ENCODE measurements at places on chromosomes 16 and 17. TPM values are rescaled to one million over a fixed set of nuclear protein-coding genes. Genes with fewer than 3 reads are reported as not detected.
A peak's percentile ranks its signal among the peaks of the same experiment; 100 is the strongest.

ARHGAP44 gene
- 1.7 TPM for total RNA-seq

LHX1 gene
- not detected for total RNA-seq

GP1BA gene
- total RNA-seq, result not detected

DNAI2 gene
- total RNA-seq, result not detected

GUCY2D gene
- not detected for total RNA-seq

BRIP1 gene
- 4.0 TPM for total RNA-seq

CA10 gene
- not detected for total RNA-seq

KRT27 gene
- total RNA-seq, result not detected

CLEC18A gene
- 0.33 TPM for total RNA-seq

CDRT15 gene
- total RNA-seq, result not detected

DNA sequence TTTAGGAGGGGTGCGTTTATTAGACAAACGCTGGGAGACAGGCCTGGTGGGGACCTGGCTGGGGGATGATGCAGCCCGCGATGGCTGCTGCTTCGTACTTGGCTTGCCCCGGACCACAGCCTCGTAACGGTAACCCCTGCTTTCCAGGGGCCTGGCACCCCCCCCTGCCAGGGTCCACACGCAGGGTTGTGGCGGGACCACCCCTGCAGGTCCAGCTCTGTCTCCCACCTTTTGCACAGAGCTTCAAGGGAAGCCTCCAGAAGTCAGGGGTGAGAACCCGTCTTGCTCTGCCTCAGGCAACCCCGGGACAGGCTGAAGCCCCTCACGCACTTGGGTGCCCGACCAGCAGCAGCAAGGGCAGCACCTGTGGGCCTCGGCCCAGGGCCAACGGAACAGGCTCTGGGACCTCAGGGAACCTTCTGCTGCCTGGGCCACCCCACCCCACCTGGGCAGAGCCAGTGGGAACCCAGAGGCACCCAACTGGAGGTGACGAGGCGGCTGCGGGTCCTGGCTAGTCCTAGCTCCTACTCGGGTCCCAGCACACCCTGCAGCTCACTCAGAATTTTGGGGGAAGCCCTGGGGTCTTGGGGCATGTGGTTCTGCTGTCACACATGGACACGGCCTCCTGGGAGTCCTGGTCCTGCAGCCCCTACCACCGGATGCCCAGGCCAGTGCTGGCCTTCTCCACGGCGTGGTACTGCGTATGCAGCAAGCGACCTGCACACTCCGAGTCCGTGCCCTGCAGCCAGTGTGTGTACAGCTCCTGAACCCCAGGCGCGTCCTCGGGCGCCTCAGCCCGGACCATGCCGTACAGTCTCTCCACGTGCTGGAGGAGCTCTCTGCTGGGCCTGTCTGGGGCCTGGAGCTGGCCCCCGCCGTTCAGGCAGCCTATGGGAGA, 3.1 kb downstream of the HAGHL start:
- no peak for DNase-seq

DNA sequence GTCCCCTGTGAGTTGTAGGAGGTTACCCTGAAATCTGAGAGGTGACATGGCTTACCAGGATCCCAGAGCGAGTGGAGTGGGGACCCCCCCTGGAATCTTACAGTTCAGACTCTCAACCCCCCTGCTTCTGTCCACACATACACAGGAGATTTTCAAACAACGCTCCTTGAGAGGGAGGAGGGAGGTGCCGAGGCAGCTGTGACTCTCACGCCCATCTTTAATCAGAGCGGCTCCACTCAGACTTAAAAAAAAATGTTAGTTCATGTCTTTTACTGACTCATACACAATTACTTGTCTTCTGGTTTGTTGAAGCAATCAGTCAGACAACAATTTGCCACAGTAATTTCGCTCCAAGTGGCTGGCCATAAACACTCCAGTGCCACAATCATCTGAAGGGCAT, 15.4 kb upstream of the TMEM220 start:
- no peak for DNase-seq

DNA sequence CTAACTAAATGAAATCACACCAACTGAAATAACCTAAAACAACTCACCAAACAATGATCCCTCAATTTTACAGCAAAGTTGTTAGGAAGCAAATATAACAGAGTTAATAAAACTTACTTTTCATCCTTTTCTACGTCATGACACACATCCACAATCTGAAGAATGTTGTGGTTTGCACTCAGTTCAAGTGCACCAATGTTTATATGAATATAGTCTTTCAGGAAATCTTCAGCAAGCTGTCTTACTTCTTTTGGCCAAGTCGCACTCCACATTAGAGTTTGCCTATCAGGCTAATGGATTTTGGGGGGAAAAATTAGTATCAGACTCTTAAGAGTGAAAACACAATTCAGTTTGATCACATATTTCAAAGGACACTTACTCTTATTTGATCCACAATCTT, 3.3 kb downstream of the DDX5 start:
- DNase-seq, result peak; percentile 59

DNA sequence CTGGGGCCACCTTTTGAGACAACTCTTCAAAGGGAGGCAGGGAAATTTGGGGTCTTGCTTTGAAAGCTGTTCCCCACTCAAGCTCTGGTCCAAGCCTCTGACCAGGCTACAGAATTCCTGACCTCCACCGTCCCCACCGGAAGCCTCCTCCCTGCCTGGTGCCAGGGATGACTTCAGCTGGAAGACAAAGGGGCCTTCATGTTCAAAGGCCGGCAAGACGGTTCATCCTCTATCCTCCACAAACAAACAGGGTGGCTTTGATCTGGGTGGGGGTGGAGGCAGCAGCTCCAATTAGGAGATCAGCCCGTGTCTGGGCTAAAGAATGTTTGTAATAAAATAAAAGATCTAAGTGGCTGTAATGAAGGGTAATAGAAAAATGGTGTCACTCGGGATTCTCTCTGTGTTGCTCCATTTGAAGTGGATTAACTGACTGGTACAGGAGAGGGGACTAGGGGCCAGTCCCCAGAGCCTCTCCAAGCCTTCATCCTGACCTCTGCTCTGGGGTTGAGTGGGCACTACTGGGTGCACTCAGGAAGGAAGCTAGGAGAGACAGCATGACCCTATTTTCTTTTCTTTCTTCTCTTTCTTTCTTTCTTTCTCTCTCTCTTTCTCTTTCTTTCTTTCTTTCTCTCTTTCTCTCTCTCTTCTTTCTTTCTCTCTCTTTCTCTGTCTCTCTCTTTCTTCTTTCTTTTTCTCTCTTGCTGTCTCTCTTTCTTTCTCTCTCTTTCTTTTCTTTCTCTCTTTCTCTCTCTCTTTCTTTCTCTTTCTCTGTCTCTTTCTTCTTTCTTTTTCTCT, 27.5 kb upstream of the NKD1 start:
- DNase-seq, result no peak

DNA sequence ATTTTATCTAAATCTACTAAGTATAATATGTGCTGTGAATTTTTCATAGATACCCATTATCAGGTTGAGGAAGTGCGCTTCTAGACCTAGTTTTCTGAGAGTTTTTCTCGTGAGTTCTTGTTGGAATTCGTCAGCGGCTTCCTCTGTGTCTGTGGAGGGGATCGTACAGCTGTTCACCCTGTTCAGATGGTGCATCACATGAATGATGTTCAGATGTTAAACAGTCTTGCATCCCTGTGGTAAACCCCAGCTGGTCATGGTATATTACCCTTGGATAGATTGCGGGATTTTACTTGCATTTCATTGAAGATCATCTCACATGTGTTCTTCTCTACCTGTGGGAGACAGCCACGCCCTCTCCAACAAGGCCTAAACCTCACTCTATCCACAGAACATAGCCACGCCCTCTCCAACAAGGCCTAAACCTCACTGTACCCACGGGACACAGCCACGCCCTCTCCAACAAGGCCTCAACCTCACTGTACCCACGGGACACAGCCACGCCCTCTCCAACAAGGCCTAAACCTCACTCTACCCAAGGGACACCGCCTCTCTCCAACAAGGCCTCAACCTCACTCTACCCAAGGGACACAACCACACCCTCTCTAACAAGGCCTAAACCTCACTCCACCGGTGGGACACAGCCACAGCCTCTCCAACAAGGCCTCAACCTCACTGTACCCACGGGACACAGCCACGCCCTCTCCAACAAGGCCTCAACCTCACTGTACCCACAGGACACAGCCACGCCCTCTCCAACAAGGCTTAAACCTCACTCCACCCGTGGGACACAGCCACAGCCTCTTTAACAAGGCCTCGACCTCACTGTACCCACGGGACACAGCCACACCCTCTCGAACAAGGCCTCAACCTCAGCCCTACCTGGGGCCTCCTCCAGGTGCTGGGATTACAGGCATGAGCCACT, 180.2 kb upstream of the CHMP6 start:
- no peak for DNase-seq

DNA sequence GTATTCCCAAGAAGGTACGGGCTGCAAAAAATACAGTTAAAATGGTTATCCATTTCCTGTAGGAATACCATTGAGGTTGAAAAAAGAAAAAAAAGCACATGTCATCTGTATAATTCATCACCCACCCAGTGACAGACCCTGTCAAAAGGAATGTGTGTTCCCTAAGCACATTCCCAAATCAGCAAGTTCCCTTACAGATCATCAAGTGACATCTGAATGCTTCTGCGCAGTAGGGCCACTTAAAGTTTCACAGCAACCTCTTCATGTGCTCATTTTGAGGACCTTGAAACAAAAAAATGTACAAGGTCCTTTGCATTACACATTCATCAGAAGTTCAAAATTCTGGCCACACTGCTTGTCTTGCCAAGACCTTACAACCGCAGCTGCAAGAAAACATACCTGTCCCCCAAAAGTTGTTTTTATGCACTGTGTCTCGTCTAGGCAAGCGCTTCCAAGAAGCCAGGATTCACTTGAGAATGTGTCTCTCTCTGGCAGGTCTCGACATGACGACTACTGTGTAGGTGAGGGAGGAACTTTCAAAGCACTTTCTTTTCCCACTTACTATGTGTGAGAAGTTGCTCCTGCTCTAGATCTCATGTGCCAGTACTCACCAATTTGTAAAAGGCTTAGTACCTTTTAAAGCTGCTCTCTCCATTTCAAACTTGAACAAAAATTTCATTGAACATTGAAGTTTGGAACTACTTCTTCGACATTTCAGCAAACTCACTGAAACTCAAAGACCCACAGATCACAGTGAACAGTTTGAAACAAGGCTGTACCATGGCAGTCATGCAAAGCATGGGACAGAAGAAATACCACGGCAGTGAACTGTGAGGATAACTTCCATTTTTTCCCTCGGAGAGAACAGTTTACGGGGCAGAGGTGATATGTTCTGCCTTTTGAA, 4.3 kb upstream of the POLG2 start:
- no peak for DNase-seq

DNA sequence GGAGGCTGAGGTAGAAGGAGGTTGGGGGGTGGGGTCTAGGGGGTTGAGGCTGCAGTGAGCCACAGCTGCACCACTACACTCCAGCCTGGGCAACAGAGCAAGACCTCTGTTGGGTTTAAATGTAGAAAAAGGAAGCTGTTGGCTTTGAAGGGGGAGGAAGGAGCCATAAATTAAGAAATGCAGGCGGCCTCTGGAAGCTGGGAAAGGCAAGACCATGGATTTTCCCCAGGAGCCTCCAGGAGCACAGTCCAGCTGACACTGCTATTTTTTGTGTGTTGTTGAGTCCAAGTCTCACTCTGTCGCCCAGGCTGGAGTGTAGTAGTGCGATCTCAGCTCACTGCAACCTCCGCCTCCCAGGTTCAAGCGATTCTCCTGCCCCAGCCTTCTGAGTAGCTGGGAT, 15.9 kb downstream of the LITAF start:
- no peak for DNase-seq

DNA sequence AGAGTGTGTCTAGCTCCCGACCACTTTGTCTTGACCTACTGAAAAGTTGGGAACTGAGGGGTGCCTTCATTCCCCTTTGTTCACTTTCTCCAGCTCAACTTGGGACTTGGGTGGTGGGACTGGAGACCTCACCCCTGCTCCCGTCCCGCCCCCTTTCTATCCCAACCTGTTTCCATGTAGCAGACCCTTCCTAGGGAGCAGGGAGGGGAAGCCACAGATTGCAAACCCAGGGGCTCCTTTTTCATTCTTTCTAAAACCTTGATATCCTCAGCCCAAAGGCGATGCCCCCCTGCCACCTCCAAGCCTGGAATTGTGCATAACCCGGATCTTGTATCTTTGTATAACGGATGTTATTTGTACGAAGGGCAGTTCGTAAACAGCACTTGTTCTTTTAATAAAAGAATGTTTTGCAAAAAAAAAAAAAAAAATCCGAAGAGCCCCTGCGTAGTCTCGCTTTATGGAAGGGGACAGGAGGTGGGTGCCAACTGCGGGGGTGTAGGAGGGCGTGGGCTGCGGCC, 714 bp upstream of the CISD3 start:
- DNase-seq, result no peak

DNA sequence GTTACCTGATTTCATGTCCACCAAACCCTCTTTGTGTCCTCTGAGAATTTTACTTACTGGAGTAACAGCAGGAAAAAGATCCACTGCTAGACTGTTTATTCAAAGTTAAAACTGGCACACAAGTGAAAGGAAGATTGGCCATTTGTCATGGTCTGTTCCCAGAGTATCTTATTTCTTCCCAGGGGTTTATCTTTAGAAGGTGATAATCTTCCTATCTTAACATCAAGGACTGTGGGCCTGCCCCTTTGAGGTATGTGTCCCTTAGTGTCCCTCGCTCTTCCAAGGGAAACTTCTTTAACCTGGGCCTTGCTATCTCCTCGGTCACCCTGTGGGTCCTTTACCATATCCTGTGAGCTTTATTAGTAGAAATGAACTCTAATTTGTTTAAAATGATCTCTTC, 49.7 kb downstream of the ARHGAP44 start:
- DNase-seq, result no peak

DNA sequence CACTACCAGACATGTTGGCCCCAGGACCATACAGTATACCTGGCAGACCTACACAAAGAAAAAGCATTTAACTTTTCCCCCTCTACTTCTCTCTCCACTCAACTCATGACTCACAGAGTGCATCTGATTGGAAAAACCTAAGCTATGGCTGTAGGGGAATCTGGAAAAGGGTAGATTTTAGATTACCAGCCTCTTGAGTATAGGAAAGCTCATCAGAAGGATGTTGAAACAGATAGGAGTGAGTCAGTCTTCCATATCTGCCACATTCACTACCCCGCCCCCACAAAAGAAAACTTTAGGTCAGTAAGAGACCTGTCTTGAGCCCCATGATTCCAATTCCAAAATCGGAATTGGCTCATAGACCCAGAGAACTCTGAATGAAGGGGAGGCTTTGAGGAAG, 12.3 kb downstream of the KRT9 start:
- peak; percentile 42 for DNase-seq

DNA sequence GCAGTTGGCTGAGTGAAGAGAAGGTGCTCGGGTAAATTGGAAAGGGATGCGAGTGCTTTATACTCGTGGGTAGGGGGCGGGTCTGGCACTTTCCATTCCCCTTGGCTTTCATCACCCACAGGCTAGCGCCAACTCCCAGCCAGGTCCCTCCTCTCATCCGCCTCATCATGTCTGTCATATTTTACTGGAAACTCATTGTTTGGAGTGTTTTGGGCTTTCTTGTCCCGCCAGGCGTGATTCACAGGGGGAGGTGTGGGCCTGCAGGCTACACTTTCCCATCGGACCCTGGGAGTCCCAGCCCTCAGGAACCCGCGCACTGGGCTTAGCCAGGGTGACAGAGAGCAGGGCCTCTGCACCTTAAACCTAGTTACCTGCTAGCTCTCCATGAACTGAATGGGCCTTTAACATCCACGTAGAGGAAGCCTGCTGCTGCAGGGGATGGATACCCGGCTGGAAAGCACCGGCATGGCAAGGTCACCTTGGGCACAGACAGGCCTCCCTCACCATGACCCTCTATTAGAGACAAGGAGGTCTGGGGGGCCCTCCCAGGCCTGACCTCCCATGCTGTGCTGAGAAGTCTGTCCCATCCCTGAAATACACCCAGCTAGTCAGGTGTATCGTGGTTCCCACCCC, at the start of gene KRT14:
Gene KRT14, minus strand, starts transcription at position 33 of the 633 bp plus-strand sequence. CDS start 61 bp downstream, outside the sequence.
- DNase-seq, result no peak

All from fibroblast of lung (primary cell).